ENCODE measurements at places on chromosomes 1 and 21.

DNA sequence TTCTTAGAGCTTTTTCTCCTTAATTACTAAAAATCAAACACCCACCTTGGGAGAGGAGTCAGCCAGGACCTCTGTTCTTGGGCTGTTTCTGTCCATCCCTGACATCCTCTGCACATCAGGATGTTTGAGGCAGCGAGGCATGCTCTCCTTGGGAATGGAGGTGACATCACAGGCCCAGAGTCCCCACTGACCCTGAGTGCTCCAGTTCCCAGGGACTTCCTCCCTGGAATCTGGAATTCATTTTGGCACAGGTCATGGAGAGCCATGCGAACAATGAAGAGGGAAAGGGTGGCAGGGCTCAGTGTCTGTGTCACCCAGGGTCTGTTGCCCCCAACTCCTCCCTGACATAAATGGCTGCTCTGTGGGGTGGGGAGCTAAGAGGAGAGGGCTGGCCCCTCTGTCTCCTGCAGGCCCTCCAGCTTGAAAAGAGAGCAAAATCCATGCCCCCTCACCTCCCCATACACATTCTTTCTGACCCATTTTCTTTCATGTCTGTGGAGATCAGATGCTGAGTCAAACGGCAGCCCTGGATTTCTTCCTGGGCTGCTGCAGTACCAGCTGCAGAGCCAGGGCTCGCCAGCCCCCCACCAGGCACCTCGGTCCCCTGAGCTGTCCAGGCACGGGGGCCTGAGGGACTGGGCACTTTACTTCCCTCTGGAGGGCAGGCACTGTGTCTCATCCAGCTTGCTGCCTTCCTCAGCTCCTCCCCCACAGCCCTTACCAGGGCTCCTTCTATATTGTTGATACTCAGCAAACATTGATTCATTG, 102.0 kb downstream of the NMNAT2 start:
- DNase-seq, result no peak

DNA sequence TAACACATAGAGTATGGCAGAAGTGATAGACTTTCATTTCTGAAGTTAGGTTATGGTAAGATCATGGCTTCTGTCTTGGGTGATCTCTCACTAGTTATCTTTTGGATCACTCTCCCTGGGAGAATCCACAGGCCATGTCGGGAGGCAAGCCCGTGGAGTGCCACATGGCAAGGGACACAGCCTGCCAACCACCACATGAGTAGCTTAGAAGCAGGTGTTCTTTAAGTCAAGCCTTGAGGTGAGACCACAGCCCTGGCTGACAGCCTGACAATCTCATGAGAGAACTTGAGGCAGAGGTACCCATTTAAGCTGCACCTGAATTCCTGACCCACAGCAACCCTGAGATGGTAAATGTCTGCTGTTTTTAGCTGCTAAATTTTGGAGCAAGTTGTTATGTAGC, 130.4 kb downstream of the KCNN3 start:
- no peak for DNase-seq

GRCh38 chr1:11134898-11135266, 35.2 kb upstream of the EXOSC10 start:
- no peak for DNase-seq

DNA sequence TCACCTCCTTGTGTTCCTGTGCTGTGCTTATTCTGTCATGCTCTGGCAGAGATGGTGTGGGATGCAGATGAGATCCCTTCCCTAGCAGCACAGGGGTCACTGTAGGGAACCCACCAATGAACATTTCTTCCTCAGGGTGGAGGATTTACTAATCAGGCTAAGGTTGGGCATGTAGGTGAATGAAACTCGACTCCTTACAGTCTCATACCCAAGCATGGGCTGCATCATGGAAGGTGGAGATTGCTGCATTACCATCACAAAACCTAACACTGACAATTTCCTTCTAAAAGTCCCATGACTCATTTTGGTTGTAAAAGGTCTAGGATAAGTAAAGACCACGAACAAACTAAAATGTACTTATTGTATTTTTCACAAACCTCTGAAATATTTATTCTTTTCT, 399.9 kb downstream of the DSCAM start:
- no peak for DNase-seq

- DNase-seq, result no peak
Observed at GRCh38 chr1:8911416-8912309, 33.2 kb upstream of the ENO1 start.

Measured in neural crest cell (in vitro differentiated cells).